ENCODE measurements at places on chromosomes 2 and 18. TPM values are rescaled to one million over a fixed set of nuclear protein-coding genes. Genes with fewer than 3 reads are reported as not detected.

- no peaks in the 10 kb centered on the region for H3K27me3 ChIP-seq
- DNase-seq = no peak
- H3K27ac ChIP-seq = peak overlapping the region; percentile 1
- peaks cover 31% of the 10 kb centered on the region for H3K4me1 ChIP-seq
Measured at GRCh38 chr2:28413899-28414295, 21.2 kb downstream of the FOSL2 start.

- H3K4me3 ChIP-seq = no peak overlapping the region
- H3K27me3 ChIP-seq = no peaks in the 10 kb centered on the region
- H3K4me1 ChIP-seq = no peaks in the 10 kb centered on the region
- no peak overlapping the region for H3K27ac ChIP-seq
- no peaks in the 10 kb centered on the region for H3K36me3 ChIP-seq
Measured at GRCh38 chr2:186017278-186017677, 278.7 kb downstream of the FSIP2 start.

RNF152 gene
- 73.9 TPM for total RNA-seq

- no peaks in the 10 kb centered on the region for H3K27me3 ChIP-seq
- no peaks in the 10 kb centered on the region for H3K36me3 ChIP-seq
- peak; percentile 47 for DNase-seq
- peaks cover 2% of the 10 kb centered on the region for H3K4me1 ChIP-seq
- H3K4me3 ChIP-seq = no peak overlapping the region
- H3K27ac ChIP-seq = no peak overlapping the region
Measured at GRCh38 chr2:174259981-174260380, 11.6 kb upstream of the OLA1 start.

GRCh38 chr2:190202018-190202417 is 117.6 kb downstream of the HIBCH start:
- no peak for DNase-seq
- H3K27me3 ChIP-seq = no peaks in the 10 kb centered on the region
- H3K27ac ChIP-seq = no peak overlapping the region
- H3K4me1 ChIP-seq = no peaks in the 10 kb centered on the region
- peaks cover 3% of the 10 kb centered on the region for H3K36me3 ChIP-seq
- no peak overlapping the region for H3K4me3 ChIP-seq

DNA sequence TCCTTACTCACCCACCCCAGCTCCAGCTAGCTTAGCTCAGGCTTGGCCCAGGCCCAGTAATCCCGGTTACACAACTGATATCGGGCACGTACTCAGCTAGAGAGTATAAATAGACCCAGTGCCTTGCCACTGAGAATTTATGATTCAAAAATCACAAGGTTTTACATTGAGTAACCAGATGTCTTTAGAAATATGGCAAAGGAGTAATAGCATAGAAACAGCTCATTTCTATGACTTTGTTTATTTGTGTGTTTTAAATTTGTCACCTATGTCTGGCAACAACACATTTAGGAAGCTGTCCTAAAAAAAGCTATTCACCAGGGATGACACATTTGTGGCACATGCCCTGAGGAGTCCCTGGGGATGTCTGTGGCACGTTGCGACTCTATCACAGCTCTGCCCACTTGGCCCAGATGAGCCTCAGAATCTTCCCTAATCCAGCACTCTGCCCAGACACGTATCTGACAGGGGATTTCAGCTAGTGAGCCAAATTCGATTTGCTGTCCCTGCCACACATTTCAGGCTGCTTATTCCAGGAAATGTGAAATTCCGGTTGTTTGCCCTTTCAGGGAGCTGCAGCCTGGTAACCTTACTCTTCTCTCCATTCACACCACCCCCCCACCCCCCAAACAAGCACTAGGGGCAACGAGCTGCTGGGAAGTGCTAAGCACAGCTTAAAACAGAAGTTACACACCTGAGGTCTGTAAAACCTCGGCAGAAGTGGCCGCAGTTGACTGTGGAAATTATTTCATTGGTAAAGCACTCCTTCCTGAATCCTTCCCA is 85.4 kb upstream of the ZCCHC2 start:
- no peaks in the 10 kb centered on the region for H3K36me3 ChIP-seq
- H3K27me3 ChIP-seq = peaks cover 10% of the 10 kb centered on the region
- H3K4me3 ChIP-seq = no peak overlapping the region
- peaks cover 5% of the 10 kb centered on the region for H3K4me1 ChIP-seq
- DNase-seq = peak; percentile 39

GRCh38 chr18:13446024-13446423 is 227.5 kb downstream of the LDLRAD4 start:
- no peaks in the 10 kb centered on the region for H3K36me3 ChIP-seq
- H3K4me1 ChIP-seq = peaks cover 25% of the 10 kb centered on the region
- no peak overlapping the region for H3K4me3 ChIP-seq
- no peaks in the 10 kb centered on the region for H3K27me3 ChIP-seq

GRCh38 chr2:216596236-216596979 is 36.8 kb upstream of the IGFBP2 start:
- no peak overlapping the region for H3K27ac ChIP-seq
- no peaks in the 10 kb centered on the region for H3K36me3 ChIP-seq
- peak; percentile 51 for DNase-seq

- DNase-seq = peak; percentile 36
- no peaks in the 10 kb centered on the region for H3K36me3 ChIP-seq
- no peaks in the 10 kb centered on the region for H3K27me3 ChIP-seq
- H3K4me1 ChIP-seq = peaks cover 17% of the 10 kb centered on the region
Measured at GRCh38 chr2:8684878-8685696, 3.2 kb downstream of the ID2 start.

DNA sequence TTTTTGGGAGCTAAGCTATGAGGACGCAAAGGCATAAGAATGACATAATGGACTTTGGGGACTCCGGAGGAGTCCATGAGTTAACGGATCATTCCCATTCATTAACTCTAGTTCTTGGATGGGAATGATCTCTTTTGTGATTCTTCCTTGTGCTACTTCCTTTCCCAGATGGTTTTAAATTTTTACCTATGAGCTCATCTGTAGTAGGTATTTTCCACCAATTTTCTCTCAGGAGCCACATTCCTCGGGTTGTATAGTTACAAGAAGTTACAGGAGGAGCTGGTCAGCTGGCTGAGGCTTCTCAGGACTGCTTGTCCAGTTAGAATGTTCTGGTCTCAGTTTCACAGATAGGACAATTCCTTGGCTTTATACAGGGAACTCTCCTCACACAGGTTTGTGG is 42.9 kb upstream of the LPIN2 start:
- no peaks in the 10 kb centered on the region for H3K36me3 ChIP-seq
- no peak overlapping the region for H3K27ac ChIP-seq
- H3K4me3 ChIP-seq = no peak overlapping the region
- no peak for DNase-seq
- H3K27me3 ChIP-seq = peaks cover 3% of the 10 kb centered on the region

DNA sequence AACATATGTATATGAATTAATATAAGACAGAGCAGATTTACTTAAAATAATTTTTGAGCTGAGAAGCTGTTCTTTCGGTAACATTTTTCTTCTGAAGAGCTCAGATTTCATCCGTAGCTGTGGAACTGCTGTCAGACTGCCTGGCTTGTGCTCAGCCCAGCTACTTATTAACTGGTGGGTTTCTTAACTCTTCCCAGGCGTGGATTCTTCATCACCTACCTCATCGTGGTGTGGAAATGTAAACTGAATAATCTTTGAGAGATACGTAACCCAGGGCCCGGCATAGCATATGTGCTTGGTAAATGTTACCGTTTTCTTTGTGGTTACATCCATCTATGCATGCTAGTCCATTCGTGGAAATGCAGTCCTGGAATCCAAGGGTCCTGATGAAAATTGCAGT is 145.0 kb downstream of the MCFD2 start:
- peak overlapping the region; percentile 13 for H3K27ac ChIP-seq
- H3K36me3 ChIP-seq = no peaks in the 10 kb centered on the region
- no peak overlapping the region for H3K4me3 ChIP-seq

GRCh38 chr2:71833855-71834560 is 313.7 kb downstream of the CYP26B1 start:
- no peak for DNase-seq
- H3K4me1 ChIP-seq = peaks cover 27% of the 10 kb centered on the region
- H3K4me3 ChIP-seq = no peak overlapping the region
- no peak overlapping the region for H3K27ac ChIP-seq
- H3K36me3 ChIP-seq = no peaks in the 10 kb centered on the region

DNA sequence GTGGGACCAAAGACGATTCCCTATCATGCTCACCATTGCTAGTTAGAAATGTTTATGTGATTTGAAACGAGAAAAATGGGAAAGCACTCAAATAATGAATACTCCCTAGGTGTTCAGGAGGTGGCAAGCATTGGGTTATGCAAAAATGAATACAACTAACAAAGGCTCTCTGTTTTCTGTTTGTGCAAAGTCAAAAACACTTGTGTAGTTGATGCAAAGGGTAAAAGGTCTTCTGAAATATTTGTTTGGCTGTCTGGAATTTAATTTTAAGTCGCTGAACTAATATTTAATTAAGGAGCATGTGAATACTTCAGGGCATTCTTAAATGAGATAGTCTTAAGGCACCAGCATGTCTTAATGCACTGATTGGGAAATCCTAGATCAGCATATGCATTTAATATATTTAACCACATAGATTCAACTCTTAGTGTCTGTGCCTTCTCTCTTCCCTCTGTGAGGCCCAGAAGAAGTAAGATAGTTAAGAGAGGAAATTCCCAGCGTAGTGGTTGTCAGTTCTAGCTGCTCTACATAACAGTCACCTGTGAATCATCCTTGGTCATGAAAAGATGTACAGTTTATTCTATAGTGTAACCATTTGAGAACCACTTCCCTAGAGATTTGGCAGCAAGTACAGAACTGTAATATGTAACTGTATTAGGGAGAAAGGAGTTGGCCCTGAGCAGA is 111.9 kb downstream of the EPC2 start:
- no peak overlapping the region for H3K4me3 ChIP-seq
- H3K4me1 ChIP-seq = peaks cover 8% of the 10 kb centered on the region
- H3K27ac ChIP-seq = no peak overlapping the region
- H3K36me3 ChIP-seq = peaks cover 3% of the 10 kb centered on the region

- H3K27me3 ChIP-seq = peaks cover 2% of the 10 kb centered on the region
- no peak overlapping the region for H3K27ac ChIP-seq
- H3K36me3 ChIP-seq = no peaks in the 10 kb centered on the region
- H3K4me1 ChIP-seq = peaks cover 6% of the 10 kb centered on the region
- H3K4me3 ChIP-seq = no peak overlapping the region
- peak; percentile 20 for DNase-seq
Measured at GRCh38 chr2:156907806-156908205, 349.7 kb upstream of the GALNT5 start.

- no peak overlapping the region for H3K4me3 ChIP-seq
- no peak overlapping the region for H3K27ac ChIP-seq
- DNase-seq = peak; percentile 22
Measured at GRCh38 chr2:161068670-161069069, 91.6 kb upstream of the TANK start.

CD8B2 gene
- total RNA-seq = not detected

DNA sequence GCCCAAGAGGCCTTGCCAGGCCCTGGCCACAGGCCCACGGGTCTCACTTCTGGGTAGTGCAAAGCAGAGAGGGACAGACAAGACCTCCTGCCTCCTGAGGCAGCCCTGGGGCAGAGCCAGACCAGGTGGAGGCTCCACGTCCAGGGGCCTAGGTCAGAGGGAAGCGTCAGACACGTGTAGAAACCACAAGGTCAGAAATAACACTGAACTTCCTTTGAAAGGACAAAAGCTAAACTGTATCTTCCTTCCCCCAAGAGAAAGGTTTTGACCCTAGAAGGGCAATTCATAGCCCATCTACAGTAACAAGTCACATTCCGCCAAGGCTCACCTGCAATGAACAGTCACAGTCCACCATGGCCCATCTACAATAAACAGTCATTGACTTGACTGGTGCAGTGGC is 17.9 kb downstream of the SDC1 start:
- H3K27me3 ChIP-seq = no peaks in the 10 kb centered on the region
- H3K27ac ChIP-seq = no peak overlapping the region
- no peak for DNase-seq
- no peak overlapping the region for H3K4me3 ChIP-seq
- H3K36me3 ChIP-seq = peaks cover 4% of the 10 kb centered on the region
- H3K4me1 ChIP-seq = no peaks in the 10 kb centered on the region

GRCh38 chr2:202376460-202377206 is 506 bp downstream of the BMPR2 start:
- no peaks in the 10 kb centered on the region for H3K27me3 ChIP-seq
- H3K4me3 ChIP-seq = peak overlapping the region; percentile 94
- no peaks in the 10 kb centered on the region for H3K36me3 ChIP-seq
- H3K27ac ChIP-seq = peak overlapping the region; percentile 93

- DNase-seq = no peak
- no peak overlapping the region for H3K4me3 ChIP-seq
- no peak overlapping the region for H3K27ac ChIP-seq
- H3K36me3 ChIP-seq = no peaks in the 10 kb centered on the region
- H3K4me1 ChIP-seq = no peaks in the 10 kb centered on the region
- H3K27me3 ChIP-seq = no peaks in the 10 kb centered on the region
Measured at GRCh38 chr18:77022556-77022955, 110.0 kb downstream of the MBP start.

DNA sequence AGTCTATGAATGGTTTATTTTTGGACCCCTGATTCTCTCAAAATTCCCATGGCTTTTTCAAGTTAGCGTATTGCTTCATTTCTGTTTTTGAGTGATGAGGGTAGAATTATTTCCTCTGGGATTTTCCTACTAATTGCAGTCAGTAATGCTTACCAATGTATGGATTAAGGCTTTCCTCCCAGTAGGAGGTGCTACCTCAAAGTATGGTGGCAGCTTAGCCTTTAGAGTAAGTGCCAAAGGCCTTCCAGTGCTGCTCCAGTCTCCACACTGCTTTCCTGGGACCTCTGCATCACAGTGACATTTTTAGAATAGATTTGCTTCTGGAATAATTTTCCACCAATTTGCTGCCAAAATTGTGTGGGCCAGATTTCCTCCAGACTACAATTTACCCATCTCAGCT is 16.2 kb upstream of the SSB start:
- no peaks in the 10 kb centered on the region for H3K4me1 ChIP-seq
- DNase-seq = no peak
- H3K36me3 ChIP-seq = no peaks in the 10 kb centered on the region
- H3K4me3 ChIP-seq = no peak overlapping the region

ALK gene
- total RNA-seq = 0.16 TPM

DNA sequence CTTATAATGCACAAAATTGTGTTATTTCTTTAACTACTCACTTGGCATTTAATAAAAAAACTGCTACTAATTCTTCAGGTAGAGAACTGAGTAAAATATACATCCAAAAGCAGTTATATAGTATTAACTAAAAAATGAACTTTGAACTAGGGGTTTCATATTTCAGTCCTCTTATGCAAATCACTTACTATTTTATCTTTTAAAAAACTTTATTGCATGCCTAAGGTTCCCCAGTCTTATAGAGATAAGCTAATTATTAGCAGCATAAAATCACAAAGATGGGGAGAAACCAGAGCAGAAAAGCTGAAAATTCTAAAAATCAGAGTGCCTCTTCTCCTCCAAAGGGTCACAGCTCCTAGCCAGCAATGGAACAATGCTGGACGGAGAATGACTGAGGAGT is 228.0 kb downstream of the CALCRL start:
- no peaks in the 10 kb centered on the region for H3K27me3 ChIP-seq
- H3K36me3 ChIP-seq = no peaks in the 10 kb centered on the region
- H3K4me1 ChIP-seq = no peaks in the 10 kb centered on the region
- H3K27ac ChIP-seq = no peak overlapping the region

DNA sequence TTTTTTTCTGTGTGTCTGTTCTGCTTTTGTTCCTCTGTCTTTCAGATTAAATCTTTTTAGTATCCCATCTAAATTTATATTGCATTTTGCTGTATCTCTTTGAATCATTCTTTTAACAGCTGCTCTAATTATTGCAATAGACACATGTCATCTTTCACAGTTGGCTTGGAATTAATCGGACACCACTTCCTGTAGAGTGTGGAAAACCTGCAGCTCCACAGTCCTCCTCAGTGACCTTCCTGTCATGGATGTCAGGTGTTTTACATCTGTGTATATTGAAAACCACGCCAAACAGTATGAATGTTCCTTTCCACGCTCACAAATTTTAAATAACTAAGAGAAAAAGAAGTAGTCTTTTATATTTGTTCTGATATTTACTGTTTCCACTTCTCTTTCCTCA is 135.3 kb downstream of the PXDN start:
- DNase-seq = no peak
- no peak overlapping the region for H3K27ac ChIP-seq
- H3K4me3 ChIP-seq = no peak overlapping the region
- H3K4me1 ChIP-seq = peaks cover 39% of the 10 kb centered on the region
- no peaks in the 10 kb centered on the region for H3K27me3 ChIP-seq
- H3K36me3 ChIP-seq = no peaks in the 10 kb centered on the region
